Activated CD8-positive, alpha-beta memory T cell treated with anti-CD3 and anti-CD28 coated beads, Interleukin-2, amount 50 U/mL, for 4 hours (primary cell): ENCODE measurements at places on chromosomes 3 and 15.

- peak; percentile 2 for DNase-seq
Measured at GRCh38 chr3:46854555-46854991, 8.7 kb downstream of the MYL3 start.

DNA sequence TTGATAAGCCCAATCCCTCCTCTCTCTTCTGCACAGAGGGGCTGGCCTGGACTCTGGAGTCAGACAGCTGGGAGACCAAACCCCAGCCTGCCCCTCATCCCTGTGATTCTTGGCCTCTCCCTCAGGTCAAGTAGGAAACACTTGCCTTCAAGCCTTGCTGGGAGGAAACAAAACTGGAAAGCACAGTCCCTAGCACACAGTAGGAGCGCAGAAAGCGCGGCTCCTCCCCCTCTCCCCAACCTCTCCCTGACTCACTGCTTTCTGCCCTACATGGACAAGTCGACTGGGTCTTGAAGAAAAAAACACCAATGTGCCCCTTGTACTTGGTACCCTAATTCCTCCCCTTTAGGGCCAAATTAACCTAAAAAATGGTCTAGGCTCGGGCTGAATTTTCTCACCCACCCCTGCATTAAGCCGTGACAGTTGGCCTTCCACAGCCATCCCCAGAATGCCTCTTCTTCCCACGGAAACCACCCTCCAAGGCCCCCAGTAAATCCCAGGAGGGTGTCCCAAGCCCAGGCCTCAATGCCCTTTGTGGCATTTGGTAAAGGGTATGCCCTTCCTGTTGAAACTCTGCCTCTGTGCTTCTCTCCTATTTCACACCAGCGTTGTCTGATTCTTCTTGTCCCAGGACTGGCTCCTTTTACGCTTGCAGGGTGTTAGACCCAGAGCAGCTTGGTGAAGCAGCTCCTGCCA is 11.3 kb upstream of the RAF1 start:
- no peak for DNase-seq

- no peak for DNase-seq
Measured at GRCh38 chr15:44810237-44810636, 73.9 kb downstream of the TRIM69 start.

GRCh38 chr3:108507902-108508301 is 2.5 kb downstream of the MYH15 start:
- DNase-seq, result no peak

- DNase-seq, result no peak
Measured at GRCh38 chr3:148343416-148343815, 354.3 kb upstream of the AGTR1 start.

DNA sequence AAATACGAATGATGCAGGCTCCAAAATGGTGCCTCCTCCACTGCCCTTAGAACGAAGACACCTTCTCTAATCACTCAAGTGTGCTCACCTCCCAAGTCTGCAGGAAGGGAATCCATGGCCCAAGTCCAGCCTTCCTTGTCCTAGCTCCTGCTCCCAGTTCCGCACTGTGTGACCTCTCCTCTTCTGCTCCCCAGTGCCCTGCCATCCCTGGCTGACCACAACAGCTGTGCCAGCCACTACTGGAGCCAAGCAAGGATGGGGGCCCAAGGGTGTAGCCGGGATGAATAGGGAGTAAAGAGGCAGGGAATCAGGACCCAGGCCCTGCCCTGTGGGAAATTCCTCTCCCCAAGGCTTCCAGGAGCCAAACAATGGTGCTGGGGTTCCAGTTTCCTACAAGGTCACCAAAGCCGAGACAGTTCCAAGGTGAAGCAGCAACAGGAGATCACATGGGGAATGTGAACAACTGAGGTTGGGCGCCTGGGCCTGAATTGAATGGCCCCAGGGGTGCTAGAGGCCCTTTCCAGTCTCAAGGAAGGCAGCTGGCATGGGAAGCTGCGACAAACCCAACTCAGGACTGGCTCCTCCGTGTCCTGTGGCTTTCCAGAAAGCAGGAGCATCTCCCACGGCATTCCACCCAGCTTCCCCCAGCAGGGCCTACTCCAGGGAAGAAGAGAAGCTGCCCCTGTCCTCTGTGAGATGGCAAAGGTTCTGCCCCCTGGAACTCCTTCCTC is 20.2 kb downstream of the SEMA7A start:
- DNase-seq, result no peak

GRCh38 chr3:108518895-108519294 is 8.5 kb upstream of the MYH15 start:
- DNase-seq, result no peak

DNA sequence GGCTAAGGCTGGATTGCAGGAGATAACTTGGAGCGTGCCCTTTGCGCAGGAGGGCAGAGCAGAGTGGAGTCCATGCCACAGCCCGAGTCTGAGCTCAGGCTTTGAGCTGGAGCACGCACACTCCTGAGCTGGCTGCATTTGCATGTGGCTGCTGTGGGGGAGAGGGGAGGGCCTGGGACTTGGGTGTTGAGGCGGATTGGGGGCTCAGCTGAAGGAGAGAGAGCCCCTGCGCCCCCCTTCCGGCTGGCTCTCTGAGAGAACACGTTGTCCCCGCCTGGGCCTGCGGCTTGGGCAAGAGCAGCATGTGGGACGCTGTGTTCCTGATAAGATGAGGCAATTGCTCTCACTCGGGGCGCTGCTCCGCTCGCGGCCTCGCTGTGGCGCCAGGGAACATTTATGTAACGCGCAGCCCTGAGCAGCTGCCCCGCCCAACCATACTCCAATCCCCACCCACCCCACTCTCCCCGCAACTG is 39.1 kb downstream of the KLF13 start:
- peak; percentile 79 for DNase-seq

- no peak for DNase-seq
Measured at GRCh38 chr15:99436542-99437314, 129.1 kb upstream of the MEF2A start.

GRCh38 chr3:74862476-74862875 is 248.0 kb upstream of the CNTN3 start:
- no peak for DNase-seq

DNA sequence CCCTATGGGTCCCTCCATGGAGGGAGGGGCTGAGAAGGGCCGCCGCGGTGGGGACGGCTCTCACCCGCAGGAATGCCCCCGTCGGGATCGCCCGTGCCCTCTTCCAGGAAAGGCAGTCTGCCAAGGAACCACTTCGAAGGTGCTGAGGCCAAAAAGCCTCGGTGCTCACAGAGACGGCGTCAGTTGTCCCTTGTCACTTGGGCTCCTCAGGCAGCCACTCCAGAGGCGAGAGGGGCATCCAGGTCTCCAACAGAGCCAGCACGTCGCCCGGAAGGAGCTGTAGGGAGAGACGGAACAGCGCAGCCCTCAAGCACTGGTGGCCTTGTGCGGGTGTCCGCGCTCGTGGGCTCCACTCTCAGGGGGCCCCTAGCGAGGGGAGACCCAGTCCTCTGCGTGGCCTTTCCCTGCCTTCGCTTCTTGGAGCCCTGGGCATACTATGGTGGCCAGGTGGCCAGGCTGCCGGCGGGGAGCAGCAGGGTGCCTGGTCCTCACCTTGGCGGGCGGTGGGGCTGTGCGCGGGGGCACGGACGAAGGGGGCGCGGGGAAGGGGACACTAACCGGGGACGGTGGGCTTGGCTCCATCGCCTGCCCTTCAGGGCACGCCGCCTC is 994 bp downstream of the MESP1 start:
- no peak for DNase-seq

DNA sequence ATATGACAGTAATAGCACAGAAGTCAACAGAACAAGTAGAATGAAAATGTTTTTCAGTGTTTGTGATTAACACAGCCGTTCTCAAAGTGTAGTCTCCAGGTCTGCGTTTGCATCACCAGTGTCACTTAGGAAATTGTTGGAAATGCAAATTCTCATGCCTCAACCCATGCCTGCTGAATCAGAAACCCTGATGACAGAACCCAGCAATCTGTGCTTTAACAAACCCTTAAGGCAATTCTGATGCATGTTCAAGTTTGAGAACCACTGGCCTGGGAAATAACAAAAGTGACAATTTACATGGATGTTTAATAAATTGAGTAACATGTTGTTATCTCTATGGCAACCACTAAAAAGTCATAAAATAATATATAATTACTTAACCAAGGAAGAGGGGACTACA is 103.1 kb upstream of the ATP11B start:
- DNase-seq, result no peak

- no peak for DNase-seq
Measured at GRCh38 chr3:175746308-175746707, 887.2 kb downstream of the NAALADL2 start.
